ENCODE measurements at places on chromosomes 3 and 15. TPM values are rescaled to one million over a fixed set of nuclear protein-coding genes. Genes with fewer than 3 reads are reported as not detected.

DNA sequence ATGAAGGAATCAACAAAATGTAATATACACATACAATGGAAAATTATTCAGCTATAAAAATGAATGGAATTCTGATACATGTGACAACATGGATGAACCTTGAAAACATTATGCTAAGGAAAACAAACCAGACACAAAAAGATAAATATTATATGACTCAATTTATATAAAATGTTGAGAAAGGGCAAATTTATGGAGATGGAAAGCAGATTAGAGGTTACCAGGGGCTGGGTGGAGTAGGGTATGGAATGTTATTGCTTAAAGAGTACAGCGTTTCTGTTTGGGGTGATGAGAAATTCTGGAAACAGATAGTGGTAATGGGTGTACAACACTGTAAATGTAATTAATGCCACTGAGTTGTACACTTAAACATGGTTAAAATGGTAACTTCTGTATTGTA, 50.9 kb downstream of the EMC4 start:
- DNase-seq, result peak; percentile 13

Gene DPPA2
- total RNA-seq, result not detected

GRCh38 chr15:34271493-34271892, 46.7 kb downstream of the EMC4 start:
- peak; percentile 85 for DNase-seq

Gene SYNPR
- not detected for total RNA-seq

DNA sequence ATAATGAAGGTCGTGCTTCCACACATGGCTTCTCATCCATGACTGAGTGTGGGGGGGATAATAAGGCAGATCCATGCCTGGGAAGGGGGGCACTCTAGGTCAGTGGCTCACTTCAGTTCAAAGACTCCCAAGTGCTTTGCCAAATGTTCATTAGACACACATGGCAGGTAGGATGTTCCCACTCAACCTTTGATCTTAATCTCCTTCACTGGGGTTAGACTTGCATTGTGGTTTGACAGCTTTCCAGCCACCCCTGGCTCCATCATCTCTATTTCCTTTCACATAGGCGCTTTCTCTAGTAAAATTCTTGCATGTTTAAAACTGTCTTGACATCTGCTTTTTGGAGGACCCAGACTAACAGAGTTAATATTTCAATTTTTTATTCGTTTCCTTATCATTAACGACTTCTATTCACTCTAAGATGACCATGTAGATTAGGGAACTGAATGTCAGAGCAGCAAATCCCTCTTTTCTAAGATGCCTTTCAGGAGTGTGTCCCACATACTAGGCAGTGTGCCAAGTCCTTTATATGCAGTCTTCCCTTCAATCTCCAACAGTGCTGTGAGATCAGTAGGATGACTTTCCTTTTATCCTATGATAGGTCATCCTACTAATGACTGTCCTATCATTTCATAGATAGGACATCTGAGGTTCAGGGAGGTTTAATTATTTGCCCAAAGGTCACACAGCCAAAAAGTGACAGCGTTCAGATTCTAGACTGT, 57.9 kb downstream of the BTD start:
- DNase-seq, result peak; percentile 53

Gene GOLGA6B
- not detected for total RNA-seq

GRCh38 chr15:60643555-60643954, 164.6 kb upstream of the ICE2 start:
- no peak for DNase-seq

- DNase-seq, result no peak
Measured at GRCh38 chr3:82505079-82505756, 743.8 kb upstream of the GBE1 start.

- DNase-seq, result peak; percentile 8
Measured at GRCh38 chr3:119918992-119919933, 137.4 kb downstream of the NR1I2 start.

GRCh38 chr3:156676768-156677479, 2.5 kb downstream of the TIPARP start:
- no peak for DNase-seq

DNA sequence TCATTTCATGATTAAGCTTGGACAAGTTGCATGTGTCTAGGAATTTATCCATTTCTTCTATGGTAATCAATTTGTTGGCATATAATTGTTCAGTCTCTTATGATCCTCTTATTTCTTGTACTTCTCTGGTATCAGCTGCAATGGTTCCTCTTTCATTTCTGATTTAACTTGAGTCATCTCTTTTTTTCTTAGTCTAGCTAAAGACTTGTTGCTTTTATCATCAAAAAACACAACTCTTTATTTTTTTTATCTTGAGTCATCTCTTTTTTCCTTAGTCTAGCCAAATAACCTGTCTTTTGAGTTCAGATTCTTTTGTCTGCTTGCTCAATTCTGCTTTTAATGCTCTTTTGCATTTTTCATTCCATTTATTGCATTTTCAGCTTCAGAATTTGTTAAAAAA, 37.3 kb downstream of the UBE3A start:
- DNase-seq, result peak; percentile 43

Gene HRG
- not detected for total RNA-seq

Gene ZNF620
- 0.23 TPM for total RNA-seq

Gene C3orf22
- not detected for total RNA-seq

GRCh38 chr15:80431635-80432344, 27.6 kb downstream of the ARNT2 start:
- DNase-seq, result no peak

Gene DNAH12
- total RNA-seq, result 0.77 TPM

Gene ZBTB38
- 164 TPM for total RNA-seq

DNA sequence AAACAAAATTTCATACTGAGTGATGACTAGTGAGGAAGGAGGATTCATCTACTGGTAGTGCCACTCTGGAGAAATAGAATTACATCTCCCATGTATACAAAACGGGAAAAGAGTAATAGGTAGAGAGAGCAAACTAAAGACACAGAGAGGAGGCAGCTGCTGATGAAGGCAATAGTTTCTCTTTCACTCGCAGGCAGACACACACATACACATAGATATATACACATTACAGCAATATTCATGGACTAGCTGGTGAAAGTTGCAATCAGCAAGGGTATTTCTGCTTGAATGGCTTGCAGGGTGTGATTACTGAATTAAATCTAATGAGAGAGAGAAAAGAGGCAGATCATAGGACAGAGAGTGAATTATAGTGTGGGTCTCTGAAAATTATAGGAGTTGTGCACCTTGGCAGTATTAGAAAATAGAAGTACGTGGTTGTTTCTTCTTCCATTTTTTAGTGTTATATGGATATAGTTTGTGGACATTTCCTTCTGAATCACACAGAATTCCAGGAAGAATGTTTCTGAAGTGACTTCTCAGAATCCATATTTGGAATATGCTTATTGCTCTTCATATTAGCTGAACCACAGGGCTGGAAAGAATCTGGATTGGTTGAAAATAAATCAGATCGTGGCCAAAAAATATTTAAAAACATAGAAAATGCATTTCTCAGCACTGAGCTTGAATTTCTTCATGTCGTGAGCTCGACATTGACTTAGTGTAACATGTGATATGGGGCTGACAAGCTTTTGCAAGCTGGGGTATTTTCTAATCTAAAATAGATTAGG, 991.2 kb downstream of the TUSC7 start:
- no peak for DNase-seq

Data from LHCN-M2 (cell line).